CD4-positive, alpha-beta T cell treated with Interferon gamma for 1 hour (primary cell): ENCODE measurements at places on chromosomes 7 and 10.
A peak's percentile ranks its signal among the peaks of the same experiment; 100 is the strongest.

DNA sequence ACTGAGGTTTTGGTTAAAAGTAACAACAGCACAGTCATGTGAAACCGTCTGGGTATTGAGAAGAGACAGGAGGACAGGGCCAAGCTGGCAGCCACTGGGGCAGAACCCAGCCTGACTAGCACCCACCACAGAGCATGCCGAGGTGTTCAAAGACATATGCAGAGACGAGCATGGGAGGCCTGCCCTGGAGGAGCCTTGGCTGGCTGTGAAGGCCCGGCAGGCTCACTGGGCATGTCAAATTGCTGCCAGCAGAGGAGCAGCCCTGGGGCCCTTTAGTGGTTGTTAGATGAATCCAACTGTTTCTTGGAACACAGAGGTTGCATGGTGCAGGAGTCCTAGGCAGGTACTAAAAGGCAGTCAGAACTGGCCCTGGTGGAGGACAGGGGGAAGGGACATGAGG is 5.0 kb upstream of the GDF2 start:
- no peak for DNase-seq

GRCh38 chr10:22427101-22427500 is 81.8 kb downstream of the SPAG6 start:
- DNase-seq = no peak

DNA sequence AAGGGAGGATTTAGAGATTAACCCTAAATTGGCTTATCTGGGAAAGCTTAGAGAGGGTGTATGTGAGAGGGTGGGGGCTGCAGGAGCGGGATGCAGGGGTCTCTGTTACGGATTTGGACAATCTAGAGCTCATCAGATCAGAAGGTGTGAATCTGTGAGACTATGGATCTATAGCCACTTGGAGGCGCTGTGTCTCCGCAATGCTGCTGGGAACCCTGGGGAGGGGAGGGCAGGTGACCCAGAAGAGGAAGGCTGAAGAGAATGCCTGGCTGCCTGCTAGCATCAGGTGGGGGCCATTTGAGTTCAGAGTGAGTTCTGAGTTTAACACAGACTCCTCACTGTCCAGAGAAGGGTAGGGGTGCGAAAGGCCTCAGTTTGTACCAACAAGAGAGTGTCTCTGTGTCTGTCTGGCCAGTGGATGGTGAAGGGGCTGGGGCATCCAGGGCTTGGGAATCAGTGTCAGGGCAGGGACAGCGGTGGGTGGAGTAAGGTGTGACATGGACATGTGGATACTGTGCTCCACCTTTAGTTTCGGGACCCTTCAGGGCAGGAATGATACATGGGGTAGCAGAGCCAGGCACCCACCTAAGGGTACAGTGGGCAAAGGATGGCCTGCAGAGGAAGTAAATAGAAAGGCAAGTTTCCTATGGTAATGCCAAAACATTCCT is 187.3 kb upstream of the PRSS58 start:
- peak; percentile 32 for DNase-seq

- DNase-seq = peak; percentile 41
Measured at GRCh38 chr7:36736899-36737211, 12.6 kb upstream of the AOAH start.

DNA sequence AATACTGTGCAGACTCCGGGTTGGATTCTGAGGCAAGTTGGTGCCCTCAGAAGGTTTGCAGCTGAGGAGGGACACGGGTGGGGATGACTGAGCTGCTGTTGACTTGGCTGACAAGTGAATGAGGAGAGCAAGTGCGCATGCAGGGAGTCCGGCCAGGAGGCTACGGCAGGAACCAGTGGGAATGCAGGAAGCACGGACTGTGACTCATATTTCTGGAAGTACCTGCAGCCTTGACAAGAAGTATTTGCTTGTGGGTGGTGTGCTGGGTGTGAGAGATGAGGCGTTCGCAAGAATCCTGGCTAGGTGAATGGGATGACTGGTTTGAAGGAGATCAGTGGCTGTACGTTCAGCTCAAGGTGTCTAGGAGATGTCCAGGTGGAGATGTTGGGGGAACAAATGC is 30.8 kb upstream of the FXYD4 start:
- no peak for DNase-seq

- no peak for DNase-seq
Measured at GRCh38 chr10:127905001-127905847, 1.7 kb upstream of the PTPRE start.

- DNase-seq = no peak
Measured at GRCh38 chr10:26326851-26327250, 110.3 kb downstream of the GAD2 start.

DNA sequence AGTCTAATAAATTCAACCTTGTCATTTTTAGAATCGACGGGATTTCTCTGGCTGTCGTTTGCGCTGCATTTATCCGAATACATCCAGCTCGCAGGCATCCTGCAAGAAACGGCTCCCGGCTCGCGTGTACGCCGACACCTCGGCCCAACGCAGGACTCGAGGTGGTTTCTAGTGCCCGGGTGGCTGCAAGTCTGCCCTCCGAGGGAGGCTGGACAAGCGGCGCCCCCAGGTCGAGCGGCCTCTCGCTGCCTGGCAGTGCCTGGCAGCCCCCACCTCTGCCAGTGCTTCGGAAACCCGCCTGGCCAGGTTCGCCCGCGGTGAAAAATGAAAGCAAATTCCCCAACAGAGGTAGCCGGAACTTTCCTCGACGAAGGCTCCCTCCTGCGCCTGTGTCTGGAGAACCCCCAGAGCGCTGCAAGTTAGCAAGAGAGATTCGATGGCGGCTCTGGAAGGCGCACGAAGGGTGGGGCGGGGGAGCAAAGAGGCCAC is 5.7 kb upstream of the ZNF503 start:
- no peak for DNase-seq
